RWPE1 (cell line): ENCODE measurements at places on chromosomes 11 and 22.
A peak's percentile ranks its signal among the peaks of the same experiment; 100 is the strongest.

GRCh38 chr11:2826679-2827056 lies 58.9 kb downstream of the CDKN1C start:
- no peak for DNase-seq

- no peak for DNase-seq
These were observed 195.1 kb upstream of the PLET1 start for GRCh38 chr11:112455791-112456190.

- no peak for DNase-seq
These were observed 411 bp downstream of the ACTN3 start for GRCh38 chr11:66546966-66547661.

DNA sequence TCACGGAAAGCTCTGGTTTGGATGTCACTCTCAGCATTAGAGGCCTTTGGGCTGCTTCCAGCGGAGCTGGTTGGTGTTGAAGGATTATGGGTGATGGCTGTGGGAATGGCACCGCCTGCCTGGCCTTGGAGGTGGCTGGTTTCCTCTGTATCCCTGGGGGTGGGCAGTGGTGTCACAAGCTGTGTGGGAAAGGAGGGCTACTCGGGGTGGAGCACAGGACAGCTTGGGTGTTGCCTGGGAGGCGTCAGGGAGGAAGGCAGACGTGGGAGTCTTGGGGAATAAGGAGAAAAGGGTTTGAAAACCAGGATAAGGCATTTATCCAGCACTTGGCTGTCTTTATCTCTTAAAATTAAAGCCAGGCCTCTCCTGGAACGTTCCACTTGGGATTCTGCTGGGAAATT lies 71.8 kb downstream of the ADAMTS15 start:
- DNase-seq, result no peak

GRCh38 chr11:34223021-34223813 lies 117.8 kb downstream of the NAT10 start:
- DNase-seq, result no peak

GRCh38 chr11:118436639-118437207 lies 431 bp downstream of the KMT2A start:
- DNase-seq, result peak; percentile 37

GRCh38 chr22:26466196-26466595 lies 17.4 kb downstream of the HPS4 start:
- DNase-seq, result no peak

DNA sequence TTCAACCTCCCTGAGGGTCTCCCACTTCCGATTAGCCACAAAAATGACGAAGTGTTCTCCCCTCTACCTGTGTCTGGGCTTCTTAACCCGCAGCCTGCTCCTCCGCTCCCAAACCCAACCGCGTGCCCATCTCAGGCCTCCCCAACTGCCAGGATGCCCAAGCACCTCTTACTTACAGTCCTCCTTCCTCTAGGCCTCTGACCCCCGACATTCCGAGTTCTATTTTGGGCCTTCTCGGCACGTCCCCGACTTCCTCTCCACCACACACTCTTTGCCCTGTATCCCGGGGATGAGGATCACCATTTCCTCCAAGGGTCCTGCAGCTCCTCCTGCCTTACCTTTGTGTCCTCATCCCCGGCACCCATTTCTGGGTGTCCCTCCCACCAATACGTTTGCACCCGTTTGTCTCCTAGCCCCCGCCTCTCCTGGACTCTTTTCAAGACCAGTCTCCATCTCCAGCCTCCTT lies 388 bp upstream of the MUS81 start:
- no peak for DNase-seq

DNA sequence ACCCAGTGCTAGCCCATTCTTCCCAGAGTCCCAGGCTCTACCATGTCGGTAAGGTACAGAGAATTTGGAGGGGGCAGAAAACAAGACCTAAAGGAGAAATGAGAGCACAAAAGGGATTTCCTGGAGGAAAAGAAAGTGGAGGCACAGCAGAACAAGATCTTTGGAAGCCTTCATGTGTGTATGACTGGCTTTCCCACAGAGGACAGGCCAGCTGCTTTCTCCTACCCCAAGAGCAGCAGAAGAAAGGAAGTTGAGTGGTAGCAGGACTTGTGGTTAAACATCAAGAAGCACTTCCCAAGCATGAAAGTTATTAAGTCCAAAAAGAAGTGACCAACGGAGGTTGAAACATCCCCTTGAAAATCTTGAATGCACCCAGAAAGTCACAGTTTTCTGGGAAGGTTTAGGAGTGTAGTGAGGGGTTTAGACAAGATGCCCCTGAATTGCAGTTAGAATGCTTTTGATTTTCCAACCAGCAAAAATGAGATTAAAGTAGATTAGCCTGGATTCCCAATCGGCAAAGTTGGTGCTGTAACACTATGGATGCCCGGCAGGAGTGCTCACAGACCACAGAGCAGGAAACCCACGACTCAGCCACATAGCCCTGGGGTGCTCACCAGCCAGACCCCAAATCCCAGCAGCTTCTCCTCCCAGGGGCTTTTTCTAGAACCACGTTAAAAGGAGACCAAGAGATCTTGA lies 608 bp downstream of the TMPRSS13 start:
- no peak for DNase-seq

- DNase-seq, result no peak
These were observed 569.9 kb upstream of the FAT3 start for GRCh38 chr11:91654686-91655085.

DNA sequence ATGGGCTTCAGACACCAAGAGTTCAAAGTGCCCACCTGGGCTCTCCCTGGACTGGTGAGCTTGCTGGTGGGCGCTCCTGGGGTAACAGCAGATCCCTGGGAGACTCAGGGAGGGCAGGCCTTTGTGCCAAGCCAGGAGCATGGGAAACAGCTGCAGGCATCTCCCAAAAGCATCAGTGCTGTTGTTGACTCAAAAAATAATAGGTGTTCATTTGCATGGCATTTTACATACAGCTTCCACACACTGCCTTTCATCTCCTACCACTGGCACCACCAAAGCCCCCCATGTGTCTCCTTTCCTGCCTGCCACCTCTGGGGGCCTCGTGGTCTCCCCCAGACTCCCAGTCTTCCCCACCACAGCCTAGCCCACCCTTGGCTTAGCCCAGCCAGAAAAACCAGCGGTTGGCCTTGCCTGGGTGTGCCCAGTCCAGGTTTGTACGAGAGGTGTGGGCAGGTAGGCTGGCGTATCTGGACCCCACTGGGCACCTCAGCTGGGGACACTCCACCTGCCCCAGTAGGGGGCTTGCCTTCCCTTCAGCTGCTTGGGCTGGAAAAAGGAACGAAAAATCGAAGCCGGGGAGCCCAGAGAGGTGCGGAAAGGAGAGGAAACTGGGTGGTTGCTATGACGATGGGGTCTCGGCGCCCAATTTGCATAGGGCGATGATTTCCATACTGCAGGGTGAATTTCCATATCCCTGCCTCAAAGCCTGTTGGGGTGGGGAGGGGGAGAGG lies 15.0 kb downstream of the POU2F3 start:
- no peak for DNase-seq

DNA sequence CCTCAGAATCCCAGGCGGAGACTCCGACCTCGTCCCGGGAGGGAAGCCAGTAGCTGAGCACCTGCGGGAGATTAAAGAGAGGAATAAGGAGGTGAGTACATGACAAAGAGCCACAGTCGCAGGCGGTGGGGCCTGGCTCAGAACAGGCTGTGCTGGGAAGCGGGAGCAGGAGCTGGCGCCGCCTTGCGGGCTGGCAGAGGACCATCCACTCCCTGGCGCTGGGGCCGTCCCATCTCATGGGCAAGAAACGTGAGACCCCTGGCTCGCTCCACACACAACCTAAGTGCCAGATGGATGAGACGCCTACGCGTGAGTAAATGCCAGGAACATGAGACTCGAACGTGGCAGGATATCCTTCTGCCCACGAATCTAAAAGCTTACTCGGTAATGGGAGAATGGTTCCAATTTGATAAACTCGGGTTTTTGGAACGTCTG lies 6.3 kb downstream of the CEND1 start:
- peak; percentile 52 for DNase-seq

- no peak for DNase-seq
These were observed 19.4 kb downstream of the TRPM5 start for GRCh38 chr11:2424811-2425495.

DNA sequence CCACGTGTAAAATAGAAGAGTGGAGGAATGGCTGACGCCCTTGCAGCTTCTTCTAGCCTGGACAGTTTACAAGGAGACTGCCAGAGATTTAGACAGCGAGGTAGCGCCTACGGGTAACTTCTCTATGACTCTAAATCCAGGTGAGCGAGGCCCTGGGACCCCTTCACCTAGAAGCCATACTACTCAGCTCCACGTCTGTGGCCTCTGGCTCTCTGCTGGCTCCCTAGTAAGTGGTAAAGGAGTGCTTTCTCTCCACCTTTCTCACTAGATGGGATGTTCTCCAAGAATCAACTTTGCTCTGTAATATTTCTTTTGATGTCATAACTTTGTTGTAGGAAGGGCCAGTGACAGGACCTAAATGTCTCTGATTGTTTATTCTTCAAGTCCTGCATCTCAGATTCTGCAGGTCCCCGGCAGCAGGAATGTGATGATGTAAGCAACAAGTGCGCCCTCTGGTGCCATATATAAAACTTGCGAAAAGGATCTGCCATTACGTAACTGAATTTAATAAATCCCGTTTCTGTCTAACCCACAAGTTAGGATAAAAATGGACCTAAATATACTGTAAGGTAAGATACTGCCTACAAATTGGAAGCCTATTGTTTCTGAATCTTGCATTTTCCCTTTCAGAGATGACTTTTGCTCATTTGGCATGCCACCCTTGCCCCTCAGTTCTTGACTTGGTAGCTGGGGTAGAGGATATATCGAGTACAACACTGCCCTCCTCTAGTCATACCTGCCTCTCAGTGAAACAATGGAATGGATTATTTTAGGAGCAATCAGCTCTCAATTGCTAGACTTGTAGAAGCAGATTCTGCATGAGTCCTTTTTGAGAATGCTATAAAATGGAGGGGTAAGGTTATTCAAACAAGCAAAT lies 11.0 kb upstream of the PTPN5 start:
- peak; percentile 59 for DNase-seq

DNA sequence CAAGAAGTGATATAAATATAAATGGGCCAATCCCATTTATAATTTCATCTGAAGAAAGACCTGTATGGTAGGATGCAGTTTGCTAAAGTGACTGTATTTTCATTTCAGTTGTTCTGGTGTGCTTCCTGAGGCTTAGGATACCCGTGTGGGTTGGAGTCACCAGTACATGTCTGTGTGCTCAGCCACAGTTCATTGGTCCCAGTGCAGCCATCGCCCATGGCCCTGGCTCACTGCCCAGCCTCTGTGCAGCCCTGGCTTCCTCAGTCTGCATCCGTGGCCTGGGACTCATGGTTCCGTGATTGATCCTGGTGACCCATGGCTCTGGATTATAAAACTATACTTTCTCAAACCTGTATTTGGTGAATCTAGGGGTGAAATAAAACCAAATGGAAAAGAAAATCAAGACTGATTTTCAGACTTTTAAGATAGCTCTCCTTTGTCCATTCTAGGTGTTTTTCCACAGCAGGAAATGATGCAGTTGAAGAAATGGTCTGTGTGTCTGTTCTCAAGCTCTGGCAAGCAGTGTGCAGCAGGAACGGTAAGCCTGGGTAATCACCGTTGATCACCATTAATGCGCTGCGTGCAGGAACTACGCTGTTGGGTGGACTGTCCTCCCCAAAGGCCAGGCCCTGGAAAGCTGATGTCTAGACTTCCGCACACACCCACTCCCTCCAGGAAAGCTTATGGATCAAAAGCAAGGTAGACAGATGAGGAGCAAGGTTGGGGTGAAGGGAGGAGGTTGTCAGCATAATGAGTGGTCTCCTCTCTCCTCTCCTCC lies 27.2 kb downstream of the TTC12 start:
- no peak for DNase-seq

DNA sequence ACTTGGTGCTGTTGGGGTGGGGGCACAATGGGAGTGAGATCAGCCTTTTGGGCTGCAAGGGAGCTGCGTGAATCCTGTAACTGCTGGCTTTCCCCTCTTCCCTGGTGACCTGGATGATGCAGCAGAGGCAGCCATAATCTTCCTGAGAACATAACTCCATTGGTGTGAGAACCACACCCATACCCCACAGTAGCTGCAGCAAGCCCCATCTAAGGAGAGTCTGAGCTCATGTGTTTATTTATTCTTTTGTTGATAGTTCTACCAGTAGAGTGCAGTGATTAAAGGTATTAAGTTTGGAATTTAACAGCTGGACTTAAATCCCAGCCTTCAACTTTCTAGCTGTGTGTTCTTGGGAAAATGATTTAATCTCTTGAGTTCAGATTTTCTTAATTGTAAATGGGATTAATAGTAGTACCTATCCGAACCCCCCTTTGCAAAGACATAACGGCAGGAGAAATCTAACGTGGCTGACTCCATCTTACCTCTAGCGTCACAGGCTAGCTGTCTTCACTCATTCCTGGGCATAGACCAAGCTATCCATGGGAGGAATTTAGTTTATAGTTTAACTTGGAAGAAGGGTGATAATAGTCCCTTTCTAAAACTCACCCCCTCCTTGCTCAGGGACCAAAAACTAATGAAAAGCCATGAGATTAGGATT lies 385.0 kb upstream of the DDI1 start:
- DNase-seq, result no peak

DNA sequence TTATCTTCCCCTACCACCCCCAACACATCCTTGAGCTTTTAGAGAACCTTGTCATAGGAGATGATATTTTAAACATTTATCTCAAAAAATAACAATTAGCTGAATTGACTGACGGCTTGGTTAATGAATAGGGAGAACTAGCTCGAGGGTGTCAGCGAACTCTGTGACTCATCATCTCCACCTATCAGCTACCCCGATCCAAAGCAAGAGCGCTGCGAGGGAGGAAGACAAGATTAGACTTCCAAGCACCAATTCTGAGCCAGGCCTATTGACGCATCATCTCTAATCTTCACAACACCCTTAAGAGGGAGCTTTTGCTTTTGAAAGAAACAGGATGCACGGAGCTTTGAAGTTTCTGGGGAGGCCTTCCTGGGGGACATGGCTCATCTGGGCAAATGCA lies 51.0 kb upstream of the GALNT18 start:
- DNase-seq, result no peak

DNA sequence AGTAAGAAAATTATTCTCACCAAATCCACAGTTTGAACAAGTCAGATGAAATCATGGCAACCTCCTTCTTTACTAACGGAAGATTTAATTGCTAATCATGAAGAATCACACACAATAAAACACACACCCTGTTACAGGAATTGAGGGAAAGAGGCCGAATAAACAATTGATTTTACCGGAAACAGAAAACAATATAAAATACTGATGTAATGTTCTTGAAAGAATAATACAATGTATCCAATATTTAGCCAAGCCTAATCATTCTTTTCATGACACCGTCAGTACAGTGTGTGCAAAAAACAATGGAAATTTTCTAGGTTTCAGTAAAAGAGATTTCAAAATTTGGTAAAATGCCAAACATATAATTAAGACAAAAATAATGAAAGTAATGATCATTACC lies 23.4 kb downstream of the ASRGL1 start:
- DNase-seq, result no peak

- no peak for DNase-seq
These were observed 156.7 kb downstream of the CTTN start for GRCh38 chr11:70555078-70555477.

GRCh38 chr11:57427727-57428082 lies 784 bp upstream of the SLC43A3 start:
- no peak for DNase-seq
